ENCODE measurements at places on chromosomes 5 and 9.

DNA sequence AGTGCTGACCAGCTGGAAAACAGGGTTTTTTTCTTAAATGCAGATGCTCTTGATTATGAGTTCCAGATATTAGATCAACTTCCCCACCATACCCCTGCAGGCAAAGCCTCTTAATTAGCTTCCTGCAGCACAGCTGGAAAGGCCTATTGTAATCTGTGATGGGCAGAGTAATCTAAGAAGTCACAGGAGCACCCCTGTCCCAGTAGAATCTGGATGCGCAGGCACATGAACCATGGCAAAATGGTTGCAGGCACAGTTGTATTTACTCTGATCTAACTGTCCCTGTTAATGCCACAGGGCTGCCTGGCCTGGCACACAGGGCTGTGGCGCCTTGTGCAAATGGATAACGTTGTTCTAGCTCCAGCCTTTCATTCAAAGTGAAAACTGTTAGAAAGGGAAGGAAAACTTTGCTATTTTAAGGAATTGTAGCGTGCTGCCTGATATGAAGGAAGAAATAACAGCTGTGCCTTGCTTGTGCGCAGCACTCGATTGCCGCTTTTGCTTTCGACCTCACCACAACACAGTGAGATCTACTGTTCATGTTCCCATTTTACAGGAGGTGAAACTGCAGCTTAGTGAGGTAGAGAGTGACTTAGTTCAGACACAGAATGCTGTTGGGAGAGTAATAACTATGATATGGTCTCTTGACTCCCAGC is 2.3 kb downstream of the TGFBI start:
- DNase-seq: no peak

GRCh38 chr5:64595031-64595855 is 89.4 kb downstream of the RGS7BP start:
- no peak for DNase-seq

GRCh38 chr5:148248894-148249293 is 10.6 kb downstream of the MARCOL start:
- DNase-seq: no peak

GRCh38 chr5:149656576-149657182 is 73.4 kb upstream of the PPARGC1B start:
- DNase-seq: no peak

DNA sequence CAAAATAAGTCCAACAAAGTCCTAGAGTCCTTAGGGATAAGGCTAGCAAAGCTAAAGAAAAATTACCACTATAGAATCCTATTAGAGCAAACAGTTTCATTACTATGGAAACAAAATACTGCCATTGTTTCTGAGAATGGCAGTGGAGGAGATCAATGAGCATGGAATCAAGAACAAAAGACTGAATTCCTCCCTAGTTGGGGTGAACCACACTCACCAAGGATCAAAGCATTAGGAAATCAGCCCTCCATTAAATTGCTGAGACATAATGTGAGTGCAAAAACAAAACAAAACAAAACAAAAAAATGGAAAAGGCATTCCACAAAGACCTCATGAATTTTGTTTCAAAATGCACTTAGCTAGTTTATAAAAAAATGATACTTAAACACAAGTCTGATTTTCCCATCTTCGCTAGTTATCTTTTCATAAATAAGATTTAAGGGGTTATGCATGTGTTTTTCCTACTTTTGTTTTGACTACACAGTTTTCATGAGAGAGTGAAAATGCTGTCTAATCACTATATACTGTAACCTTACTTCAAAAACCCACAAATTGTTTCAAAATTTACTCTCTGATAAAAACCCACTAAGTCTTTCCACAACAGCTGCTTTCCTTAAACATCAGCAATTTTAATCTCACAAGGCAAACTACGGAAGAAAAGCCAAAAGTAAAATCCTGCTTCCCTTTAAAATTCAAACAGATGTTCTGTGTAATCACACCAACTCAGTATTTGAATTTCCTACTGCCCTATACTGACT is 9.7 kb downstream of the SERINC5 start:
- no peak for DNase-seq

GRCh38 chr9:97852001-97852398 is 1.0 kb upstream of the FOXE1 start:
- DNase-seq: no peak

DNA sequence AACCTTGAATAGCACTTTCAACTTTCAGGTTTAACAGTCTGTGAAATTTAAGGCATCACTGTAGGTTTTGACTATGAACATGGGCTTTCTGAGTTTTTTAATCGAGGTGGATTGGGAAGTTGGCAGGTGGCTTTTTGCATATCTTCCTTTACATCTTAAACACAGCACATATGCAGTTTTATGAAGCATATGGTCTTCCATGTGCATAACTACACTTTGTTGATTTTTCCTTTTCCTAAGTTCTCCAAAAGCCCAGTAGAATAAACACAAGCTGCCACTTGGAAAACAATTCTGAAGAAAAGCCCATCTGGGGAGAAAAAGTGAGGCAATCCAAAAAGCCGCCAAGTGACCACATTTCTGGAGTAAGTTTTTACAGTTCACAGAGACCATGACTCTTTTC is 236.5 kb upstream of the IL12B start:
- no peak for DNase-seq

DNA sequence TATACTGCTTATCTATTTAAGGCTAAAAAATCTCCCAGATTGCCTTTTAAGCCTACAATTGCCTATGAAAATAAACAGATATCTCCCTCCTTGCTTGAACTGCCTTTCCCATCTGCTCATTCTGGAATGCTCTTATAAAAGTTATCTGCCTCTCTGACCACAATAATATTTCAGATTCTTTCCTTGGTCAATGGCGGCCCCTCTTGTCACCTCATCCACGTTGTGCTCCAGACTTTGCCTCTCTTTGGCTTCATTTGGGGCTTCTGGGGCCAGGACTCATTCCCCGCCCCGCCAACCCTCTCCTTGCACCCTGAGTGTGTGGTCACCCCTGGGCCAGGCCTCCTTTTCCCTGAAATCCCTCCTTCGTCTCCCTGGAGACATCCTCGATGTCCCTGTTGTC is 110.0 kb upstream of the RPS23 start:
- DNase-seq: no peak

DNA sequence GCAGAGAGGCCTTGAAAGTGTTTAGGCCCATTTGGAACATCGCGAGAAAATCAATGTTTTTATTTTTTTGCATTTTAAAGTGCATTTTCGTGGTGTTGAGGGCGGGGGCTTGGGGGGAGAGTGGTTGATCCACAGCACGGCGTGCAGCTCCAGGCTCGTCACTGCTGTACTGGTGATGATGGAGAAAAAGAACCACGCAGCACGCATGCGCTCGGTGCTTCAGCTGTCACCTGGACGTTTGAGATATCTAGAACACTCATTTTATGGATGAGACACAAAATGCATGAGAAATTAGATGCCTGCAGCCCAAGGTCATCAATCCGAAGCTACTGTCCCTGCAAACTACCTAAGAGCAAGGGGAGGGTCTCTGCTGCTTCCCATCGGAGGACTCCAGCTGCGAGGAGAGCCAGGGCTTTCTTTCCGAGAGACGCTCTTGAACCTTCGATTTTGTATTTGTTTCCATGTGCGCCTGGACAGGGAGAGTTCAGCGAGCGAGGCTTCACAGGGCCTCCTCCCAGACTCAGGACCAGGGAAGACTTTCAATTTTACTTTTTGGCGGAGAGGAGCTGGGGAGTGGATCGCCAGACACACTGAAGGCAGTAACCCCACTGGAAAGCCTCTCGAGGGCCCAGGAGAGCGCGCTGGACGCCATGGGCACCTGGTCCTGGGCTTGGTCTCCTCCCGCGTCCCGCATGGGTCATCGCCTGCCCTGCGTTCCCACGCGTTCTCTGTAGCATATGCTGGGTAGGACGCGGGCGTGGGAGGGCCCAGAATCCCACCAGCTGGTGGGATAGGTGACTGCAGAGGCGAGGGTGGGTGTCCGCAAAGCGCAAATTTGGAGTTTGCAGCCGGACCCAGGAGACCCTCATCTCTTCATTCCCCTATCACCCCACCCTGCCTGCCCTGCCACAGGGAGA is 2.5 kb downstream of the DMRT2 start:
- no peak for DNase-seq

DNA sequence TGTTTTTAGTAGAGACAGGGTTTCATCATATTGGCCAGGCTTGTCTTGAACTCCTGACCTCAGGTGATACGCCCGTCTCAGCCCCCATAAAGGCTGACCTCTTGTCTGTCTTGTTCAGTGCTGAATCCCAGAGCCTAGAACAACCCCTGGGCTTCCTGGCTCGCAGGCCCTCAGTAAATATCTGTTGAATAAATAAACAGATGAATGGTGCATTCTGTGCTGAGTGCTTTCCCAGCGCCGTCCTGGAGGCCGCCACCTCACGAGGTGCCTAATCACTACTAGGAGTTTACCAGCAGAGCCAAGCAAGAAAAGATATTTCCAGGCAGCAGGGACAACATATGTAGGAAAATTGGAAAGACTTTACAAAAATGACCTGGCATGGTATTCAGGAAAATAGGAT is 88.5 kb downstream of the SNX24 start:
- no peak for DNase-seq

GRCh38 chr9:77725820-77726219 is 77.7 kb upstream of the GNA14 start:
- DNase-seq: no peak

DNA sequence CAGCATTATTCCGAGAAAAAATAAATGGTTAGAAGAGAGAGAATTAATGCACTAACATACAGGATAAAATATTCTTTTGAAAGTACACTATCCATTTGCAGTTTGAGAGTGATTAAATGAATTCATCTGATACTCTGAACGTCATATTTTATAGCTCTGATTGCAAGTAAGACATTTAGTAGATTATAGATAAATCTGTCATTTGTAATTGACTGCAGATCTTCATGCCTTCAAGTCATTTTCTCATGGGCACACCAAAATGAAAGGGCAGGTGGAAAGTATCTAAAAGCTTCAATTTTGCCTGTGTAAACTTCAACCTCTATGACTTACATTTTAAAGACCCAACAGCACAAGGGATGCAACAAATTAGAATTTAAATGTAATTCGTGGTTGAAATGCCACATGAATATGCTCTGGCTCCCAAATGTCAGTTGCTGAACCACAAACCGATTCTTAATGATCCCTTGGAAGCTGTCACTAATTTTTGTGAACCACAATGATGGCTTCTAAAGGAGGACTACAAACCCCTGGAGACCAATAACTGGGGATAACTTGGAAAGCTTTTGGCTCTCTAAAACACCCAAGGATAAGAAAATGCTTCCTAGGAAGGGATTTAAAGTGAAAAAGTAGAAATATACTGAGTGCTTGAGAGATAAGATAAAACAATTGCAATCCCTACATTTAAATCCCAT is 3.9 kb downstream of the TYRP1 start:
- no peak for DNase-seq

DNA sequence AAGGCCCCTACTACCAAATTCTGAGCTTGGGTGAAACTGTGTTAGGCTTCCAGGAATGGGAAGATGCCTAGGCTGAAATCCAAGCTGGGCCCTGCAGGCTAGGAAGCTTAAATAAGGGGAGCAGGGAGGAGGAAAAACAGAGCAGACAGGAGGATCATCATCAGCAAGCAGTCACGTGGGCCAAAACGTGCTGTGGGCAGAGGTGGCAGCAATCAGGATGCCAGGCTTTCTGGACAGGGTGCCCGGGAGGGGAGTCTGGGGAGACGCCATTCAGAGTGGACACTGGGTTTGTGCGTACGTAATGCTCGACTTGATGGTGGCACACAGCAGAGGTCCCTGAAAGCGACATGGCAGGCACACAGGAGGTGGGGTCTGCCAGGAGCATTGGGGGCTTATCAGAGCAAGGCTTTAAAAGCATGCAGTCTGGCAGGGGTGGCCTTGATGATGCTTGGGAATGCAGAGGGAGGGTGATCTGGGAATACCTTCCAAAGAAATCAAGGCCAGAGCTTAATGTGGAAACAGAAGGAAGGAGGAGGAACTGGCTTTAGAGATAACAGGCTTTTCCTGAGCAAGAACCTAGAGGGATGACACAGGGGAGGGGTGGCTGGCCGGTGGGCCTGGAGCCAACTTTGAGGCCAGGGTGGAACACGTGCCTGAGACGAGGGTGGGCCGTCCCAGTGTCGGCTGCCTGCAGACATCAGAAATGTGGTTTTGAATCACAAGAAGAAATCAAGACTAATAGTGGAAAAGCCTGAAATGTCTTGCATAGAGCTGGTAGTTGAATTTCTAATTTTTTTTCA is 212.5 kb downstream of the GADD45G start:
- DNase-seq: no peak

DNA sequence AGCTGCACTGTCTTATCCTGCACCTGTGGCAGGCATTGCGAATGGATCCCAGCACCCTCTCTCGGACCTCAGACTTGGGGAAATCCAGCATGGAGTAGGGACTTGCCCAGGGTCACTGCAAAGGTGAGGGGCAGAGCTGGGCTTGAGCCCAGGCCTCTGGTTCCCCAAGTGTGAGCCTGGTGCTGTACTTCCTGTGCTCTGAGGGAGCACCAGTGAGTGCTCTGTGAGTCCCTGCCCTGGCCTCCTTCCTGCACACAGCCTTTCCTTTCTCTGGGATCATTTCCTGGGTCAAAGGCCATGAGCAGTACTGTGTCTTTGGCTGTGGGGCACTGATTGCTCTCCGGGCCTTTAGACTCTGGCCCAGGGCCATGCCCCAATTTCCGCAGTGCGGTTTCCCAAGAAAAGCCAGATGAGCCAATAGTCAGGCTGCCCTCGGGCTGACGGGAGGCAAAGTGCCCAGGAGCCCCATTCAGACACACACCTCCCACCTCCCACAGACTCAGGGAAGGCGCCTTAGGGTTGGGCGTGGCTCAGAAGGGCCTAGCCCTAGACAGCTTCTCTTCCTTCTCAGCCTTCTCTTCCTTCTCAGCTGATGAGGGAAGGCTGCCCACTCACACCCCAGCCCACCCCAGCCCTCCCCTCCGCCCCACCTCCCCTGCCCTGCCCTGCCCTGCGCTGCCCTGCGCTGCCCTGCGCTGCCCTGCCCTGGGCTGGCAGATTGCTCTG is 23.3 kb upstream of the TRIM14 start:
- DNase-seq: no peak

- no peak for DNase-seq
Observed at GRCh38 chr9:94588681-94589080, 4.9 kb downstream of the FBP2 start.

- no peak for DNase-seq
Observed at GRCh38 chr5:87136096-87136495, 131.6 kb upstream of the RASA1 start.

DNA sequence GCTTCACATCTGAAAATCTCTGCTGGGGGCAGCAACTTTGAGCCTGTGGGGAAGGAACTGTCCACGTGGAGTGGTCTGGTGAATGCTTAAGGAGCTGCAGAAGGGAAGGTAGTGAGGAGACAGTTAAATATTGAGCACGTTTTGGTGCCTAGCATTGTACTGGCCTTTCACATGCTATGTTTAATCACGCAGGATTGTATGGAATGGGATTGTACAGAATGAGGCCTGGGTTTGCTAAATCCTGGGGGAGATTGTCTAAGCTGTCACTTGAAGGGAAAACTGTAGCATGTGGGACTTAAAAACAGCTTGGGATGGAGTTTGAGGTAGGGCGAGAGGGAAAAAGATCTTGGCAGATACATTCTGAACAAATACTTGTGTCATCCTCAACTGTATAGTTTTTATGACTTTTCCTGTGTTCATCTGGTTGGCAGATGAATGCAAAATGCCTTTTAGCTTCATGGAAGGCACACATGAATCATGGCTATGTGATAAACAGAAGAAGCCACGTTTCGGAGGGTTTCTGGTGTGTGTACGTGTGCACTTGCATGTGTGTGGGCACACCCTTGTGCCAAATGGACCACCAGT is 106.6 kb downstream of the TMC1 start:
- DNase-seq: no peak

- DNase-seq: no peak
Observed at GRCh38 chr5:15932066-15932465, 247.5 kb downstream of the MARCHF11 start.

All from stimulated activated CD4-positive, alpha-beta T cell treated with anti-CD3 and anti-CD28 coated beads, Interleukin-1b, Interleukin-23, amount 100 ng/mL, for 4 hours (primary cell).